ENCODE measurements at places on chromosomes 5 and 9.

DNA sequence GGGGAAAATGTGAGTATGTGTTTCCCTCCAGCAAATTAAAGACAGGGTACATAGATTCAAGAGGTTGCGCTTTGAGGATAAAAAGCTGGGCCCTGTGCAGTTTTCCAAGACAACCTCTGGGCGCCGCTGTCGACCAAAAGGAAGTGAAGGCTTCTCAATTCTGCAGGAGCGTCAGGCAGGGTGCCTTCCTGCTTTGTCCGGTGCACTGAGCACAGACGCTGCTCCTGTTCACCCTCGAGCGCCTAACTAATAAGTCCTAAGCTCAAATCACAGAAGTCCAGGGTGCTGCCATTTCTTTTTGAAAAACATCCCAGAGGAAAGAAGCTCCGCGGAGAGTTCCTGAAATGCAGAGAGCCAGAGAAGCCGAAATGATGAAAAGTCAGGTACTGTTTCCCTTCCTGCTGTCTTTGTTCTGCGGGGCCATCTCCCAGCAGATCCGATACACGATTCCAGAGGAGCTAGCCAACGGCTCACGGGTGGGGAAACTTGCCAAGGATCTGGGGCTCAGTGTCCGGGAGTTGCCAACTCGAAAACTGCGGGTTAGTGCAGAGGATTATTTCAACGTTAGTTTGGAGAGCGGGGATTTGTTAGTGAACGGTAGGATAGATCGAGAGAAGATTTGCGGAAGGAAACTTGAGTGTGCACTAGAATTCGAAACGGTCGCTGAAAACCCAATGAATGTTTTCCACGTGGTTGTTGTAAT, at the start of gene PCDHGB1:
PCDHGB1 (plus strand) TSS at position 183 of the 703 bp plus-strand sequence; CDS start at position 345, 162 bp downstream.
- no peak for DNase-seq

GRCh38 chr5:73229271-73229670, 56.3 kb downstream of the TMEM174 start:
- no peak for DNase-seq

DNA sequence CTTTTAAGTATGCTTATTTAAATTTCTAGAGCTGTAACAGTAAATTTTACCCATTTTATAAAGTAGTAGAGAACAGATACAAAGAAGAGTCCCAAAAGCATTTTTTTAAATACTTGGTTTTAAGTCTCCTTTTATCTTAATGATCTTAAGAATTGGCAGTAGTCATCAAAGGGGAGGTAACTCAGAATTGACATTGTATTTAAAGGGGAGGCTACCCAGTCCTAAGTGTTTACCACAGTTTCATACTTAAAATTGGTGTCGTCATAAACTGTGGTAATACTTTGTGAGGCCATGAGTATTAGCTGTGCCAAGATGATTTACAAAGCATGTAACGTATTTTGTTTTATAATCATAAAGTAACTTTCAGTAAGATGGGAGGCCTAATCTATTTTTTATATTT, 14.8 kb downstream of the SLC25A46 start:
- no peak for DNase-seq

GRCh38 chr9:36438536-36439236, 38.6 kb upstream of the RNF38 start:
- no peak for DNase-seq

- no peak for DNase-seq
Observed at GRCh38 chr9:19130436-19130835, 3.1 kb upstream of the PLIN2 start.

- no peak for DNase-seq
Observed at GRCh38 chr5:126858441-126858840, 81.5 kb downstream of the LMNB1 start.

DNA sequence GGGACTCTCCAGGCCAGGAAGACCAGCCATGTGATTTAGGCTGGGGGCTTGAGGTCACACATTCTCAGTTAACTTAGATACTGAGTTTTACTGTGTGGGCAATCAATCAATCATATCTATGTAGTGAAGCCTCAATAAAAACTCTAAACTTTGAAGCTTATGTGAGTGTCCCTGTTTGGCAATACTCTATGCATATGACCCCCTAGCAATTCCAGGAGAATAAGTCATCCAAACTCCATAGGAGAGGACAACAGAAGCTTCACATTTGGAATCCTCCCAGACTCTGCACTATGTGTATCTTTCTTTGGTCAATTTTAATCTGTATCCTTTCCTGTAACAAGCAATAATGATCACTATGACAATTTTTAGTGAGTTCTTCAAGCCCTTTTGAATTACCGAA, 216.8 kb upstream of the RGMB start:
- no peak for DNase-seq

GRCh38 chr9:98162613-98163012, 29.8 kb downstream of the CORO2A start:
- DNase-seq = no peak

DNA sequence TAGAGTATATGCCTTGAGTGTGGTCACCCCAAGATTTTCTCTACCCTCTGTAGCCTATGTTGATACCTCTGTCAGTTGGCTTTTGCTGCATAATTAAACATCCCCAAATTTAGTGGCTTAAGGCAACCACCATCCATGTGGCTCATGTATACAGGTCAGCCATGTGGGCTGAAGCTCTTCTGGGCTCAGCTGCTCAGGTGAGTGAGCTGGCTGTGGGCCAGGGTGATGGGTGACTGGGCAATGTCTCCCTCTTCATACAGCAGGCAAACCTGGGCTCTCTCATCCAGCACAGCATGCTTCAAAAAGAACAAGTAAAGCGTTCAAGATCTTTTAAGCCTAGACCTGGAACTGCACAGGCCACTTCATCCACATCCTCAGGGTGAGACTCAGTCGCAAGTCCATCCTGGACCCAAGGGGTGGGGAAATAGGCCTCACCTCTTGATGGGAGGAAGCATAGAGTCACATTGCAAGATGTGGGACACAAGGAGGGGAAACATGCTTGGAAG, 188.2 kb upstream of the TAS2R1 start:
- no peak for DNase-seq

DNA sequence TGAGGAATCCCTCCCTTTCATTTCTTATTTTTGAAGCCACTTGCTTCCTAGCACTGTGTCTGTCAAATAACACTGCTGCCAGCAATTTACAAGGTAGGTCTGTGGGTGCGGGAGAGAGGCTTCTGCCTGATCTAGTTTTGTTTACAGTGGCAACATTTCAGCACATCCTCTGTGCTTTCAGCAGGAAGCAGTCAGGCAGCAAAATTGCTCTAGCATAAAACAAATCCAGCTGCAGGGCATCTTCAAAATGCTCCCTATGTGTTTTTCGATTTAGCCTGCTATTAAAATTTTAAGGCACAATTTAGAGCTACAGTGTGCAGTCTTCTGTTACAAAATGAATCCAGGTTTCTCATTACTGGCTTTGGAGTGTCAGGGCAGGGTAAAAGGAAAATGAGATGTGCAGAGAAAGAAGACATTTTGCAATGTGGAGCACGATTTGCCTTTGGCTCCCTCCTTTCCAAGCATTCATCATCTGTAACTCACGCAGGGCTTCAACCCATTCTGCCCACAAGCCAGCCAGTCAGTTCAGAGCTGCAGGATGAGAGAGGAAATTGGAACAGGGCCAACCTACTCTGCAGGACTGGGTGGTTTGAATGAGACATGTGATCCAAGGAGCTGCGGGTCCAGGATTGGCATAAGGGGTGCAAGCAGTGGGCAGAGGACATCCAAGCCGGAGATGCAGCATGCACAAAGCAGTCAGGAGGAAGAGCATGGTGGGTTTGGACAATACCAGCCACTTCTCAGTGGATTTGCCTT, 143.4 kb upstream of the APC start:
- DNase-seq = no peak

GRCh38 chr5:134120386-134121138, 6.1 kb downstream of the TCF7 start:
- no peak for DNase-seq

- no peak for DNase-seq
Observed at GRCh38 chr5:67842806-67843205, 372.8 kb upstream of the PIK3R1 start.

GRCh38 chr9:133162861-133163503, 732 bp downstream of the GBGT1 start:
- no peak for DNase-seq

GRCh38 chr9:19939734-19940278, 151.0 kb upstream of the SLC24A2 start:
- no peak for DNase-seq

GRCh38 chr9:114450833-114451706, 54.2 kb downstream of the WHRN start:
- DNase-seq = no peak

DNA sequence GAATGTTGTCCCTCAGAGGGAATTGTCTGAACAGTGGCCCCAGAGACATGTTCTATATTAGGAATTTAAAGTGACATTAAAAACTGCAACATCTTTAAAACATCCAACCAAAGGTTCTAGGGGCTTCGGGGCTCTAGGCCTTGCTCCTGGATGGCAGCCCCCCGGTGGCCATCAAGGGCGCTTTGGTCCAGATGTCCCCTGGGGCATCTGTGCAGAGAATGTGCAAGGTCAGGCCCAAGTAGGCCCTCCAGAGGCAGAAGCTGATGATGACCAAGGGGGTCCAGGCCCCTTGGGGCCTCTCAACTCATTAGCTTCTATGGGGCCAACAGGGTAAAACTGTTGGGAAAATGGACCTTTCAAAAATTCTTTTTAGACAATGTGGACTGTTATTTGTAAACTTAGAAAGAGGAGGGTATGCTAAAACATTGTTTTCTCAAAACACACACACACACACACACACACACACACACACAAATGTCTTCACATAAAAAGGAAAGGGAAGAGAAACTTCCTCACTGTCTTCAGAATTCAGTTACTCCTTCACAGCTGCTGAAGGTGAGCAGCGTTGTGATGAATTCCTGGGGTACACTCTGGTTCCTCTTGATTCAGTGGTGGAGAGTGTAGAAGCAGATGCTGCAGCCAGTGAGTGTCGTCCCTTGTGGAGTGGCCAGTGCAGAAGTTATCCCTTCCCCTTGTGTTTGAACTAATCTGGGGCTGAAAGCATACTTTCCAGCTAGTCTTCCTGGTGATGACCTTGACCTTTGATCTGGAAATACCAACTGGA, 125.2 kb downstream of the WDR41 start:
- no peak for DNase-seq

DNA sequence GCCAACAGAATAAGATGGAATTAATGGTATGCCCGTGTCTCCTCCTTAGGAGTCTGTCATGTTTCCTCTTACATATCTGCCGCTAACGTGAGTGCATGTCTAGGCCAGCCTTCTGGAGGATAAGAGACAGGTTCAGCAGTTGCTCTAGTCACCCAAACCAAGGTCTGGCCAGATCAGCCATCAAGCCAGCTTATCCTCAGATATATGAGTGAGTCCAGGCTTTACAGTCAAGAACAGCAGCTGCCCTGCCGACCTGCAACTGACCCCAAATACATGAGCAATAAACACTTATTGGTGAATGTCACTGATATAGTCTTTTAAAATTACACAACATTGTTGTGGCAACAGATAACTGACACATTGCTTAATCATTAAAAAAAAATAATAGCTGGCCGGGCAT, 123.5 kb downstream of the TSSK1B start:
- no peak for DNase-seq

DNA sequence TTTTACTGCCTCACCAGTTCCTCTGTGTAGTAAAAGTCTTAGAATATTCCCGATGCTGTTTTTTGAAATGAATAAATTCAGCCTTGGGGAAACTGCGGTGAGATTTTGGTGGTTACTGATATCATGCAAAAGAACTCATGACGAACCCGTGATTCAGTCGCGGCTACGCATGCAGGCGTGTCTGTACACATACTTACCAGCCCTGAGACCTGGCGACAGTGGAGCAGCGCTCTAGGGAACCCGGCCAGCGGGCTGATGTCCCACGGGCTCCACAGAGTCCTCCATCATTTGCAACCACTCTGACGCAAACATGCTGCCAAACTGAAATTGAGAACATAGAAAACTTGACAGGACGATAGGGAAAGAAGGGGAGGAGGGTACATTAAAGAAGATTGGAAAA, 315.6 kb upstream of the DAB2 start:
- DNase-seq = no peak

GRCh38 chr9:81445331-81445921, 243.9 kb downstream of the TLE1 start:
- no peak for DNase-seq

DNA sequence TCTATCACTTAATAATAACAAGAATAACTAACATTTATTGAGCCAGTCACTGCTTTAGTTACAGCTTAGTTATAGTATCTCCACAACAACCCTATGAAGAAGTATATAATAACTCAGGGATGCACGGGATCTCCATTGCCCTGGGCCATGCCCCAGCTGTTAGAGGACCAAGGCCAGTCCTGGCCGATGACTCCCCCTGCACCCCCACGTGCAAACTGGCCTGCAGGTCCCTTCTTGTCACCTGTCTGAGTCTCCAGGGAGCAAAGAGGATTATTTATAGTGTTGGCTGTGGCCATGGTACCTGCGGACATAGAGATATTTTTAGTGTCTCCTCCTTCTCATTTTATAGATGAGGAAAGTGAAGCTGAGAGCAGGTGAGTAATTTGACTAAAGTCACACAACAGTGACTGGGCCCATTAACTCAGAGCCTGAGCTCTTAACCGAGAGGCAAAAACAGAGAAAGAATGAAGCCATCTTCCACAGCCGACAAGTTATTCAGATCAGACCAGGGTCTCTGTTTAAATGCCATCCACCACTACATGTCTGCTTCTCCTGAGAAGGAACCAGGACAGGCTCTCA, 94.4 kb downstream of the TMEM215 start:
- DNase-seq = no peak

- DNase-seq = no peak
Observed at GRCh38 chr5:157710431-157710830, 20.8 kb upstream of the THG1L start.

GRCh38 chr9:96006961-96007360, 131.5 kb downstream of the ERCC6L2 start:
- no peak for DNase-seq

GRCh38 chr9:87628346-87628745, 97.6 kb upstream of the CTSL start:
- no peak for DNase-seq

DNA sequence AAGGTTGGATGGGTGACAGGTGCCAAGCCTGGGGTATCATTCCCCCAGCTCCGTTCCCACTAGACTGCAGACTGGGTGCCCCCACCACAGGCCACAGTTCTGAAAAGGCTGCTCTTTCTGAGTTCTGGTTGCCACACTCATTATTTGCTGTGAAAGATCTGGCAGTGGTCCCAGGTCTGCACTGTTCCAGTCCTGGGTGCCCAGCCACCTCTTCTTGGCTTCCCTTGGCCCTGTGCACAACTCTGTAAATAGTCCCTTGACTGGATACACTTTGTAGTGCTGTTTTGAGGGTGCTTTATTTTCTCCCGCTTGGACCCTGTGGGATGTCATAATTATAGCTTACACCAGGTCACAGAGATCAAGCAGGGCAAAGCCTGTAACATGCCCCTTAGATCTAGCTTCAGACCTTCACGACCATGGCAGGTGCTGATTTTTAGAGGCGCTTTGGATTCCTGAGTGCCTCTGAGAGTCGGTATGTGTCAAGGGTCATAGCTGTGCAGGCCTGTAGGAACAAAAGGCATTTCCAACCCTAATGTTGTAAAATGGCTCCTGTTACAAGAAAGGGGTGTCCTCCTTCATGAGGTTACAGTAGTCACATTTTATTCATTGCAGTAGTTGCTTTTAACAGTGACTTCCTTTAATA, 344.9 kb downstream of the ICE1 start:
- no peak for DNase-seq

- no peak for DNase-seq
Observed at GRCh38 chr5:131608597-131608996, 26.4 kb downstream of the RAPGEF6 start.

Data from activated T-helper 9 cell treated with anti-CD3 and anti-CD28 coated beads, Interleukin-2, amount 50 U/mL, for 16 hours (primary cell).